ENCODE measurements at places on chromosomes 1 and 21.

DNA sequence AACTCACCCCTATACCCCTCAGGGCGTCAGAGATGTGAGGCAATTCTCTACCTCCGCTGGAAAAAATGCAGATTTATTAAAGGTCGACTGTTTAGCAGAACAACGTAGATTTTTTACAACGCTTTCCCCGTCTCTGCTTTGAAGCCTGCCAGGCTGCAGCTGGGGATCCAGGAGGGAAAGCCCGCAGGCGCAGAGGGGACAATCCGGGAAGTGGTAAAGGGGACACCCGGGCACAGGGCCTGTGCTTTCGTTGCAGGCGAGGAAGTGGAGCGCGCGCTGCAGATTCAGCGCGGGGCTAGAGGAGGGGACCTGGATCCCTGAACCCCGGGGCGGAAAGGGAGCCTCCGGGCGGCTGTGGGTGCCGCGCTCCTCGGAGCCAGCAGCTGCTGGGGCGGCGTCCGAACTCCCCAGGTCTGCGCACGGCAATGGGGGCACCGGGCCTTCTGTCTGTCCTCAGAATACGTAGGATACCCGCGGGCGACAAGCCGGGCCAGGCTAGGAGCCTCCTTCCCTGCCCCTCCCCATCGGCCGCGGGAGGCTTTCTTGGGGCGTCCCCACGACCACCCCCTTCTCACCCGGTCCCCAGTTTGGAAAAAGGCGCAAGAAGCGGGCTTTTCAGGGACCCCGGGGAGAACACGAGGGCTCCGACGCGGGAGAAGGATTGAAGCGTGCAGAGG lies 5.5 kb downstream of the SIM2 start:
- no peak for DNase-seq

GRCh38 chr1:84603223-84603622 lies 29.0 kb upstream of the CTBS start:
- DNase-seq: no peak

DNA sequence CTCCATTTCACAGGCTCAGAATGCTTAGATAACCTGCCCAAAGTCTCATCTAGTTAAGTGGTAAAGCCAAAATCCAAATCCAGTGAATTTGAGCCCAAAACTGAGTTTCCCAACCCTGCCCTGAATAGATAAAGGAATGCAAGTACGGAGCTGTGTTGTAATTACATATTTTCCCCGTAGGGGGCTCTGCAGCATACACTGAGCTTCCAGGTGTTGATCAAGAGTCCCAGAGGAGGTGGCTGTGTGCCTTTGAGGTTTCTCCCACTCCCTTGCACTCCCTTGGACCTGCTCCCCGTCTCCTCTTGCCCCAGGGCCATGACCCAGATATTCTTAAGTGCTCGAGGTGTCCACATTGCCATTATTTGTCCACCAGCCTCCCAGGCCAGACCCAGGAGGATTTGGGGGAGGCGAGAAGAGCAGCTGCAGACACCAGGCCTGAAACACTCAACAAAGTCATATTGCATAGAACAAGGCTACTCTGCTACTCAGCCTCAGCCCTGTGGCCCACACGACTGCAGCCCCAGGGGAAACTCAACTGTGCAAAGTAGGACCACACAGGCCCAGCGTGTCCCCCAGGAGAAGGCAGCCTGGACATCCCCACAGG lies 18.4 kb upstream of the LY9 start:
- peak; percentile 41 for DNase-seq

DNA sequence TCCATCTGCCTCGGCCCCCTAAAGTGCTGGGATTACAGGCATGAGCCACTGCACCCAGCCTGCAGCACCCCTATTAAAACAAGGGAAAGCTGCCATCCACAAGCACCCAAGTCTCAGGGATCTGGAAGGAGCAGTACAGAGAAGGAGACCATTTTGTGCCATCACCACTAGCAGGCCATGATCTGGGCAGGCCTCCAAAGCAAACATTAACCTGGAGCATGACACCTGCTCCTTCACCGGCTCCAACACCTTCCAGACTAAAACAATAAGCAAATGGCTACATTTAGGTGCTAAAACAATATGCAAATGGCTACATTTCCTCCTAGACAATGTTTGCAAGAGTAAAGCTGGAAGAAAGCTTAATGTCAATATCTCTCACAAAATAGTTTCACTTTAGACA lies 16.7 kb downstream of the MEAF6 start:
- no peak for DNase-seq

GRCh38 chr1:55781944-55782482 lies 566.8 kb upstream of the USP24 start:
- DNase-seq: no peak

GRCh38 chr1:70314706-70315304 lies 39.7 kb downstream of the ANKRD13C start:
- DNase-seq: no peak

DNA sequence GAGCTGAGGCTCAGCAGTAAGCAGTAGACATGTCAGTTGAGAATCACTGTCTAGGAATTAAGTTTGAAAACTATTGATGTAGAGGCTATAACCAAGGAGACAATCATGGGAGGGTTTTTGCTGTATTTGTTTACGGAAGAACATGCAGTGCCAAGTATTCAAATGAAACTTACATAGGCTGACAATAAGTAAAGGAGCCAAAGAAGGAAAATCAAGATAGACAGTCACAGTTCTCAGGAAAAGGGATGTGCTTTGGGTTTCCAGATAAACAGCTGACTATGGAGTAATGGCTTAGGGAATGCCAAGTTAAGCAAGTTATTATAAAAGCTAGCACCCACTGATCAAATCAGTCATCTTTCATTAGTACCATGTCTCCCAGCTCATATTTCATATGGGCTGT lies 21.5 kb downstream of the GNG12 start:
- no peak for DNase-seq

GRCh38 chr1:85137660-85138059 lies 63.2 kb downstream of the SYDE2 start:
- no peak for DNase-seq

- DNase-seq: no peak
These were observed 294.5 kb upstream of the GREM2 start for GRCh38 chr1:240906477-240906876.

DNA sequence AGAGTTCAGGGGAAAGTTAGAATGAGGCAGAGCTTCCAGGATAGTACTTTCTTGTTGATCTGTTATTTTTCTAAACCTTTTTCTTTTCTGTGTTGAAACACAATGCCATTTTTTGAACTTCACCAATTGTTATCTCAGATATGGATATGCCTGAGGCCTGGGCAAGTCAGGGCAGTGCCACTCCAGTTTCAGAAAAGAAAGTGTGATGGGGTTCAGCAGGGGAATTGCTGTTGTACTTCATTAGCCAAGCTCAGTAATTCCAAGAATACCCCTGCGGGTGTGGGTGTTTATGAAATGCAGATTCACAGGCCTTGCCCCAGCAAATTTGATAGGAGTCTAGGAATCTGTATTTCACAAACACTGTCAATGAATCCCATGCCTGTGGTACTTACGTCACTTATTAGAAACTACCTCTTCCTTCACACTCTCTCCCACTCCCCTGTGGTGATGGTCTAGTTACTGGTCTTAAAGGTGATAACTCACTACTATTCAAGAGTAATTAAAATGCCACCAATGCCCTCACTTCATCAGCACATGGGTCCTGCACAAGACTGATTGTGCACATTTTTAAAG lies 142.3 kb downstream of the PBX1 start:
- DNase-seq: no peak

GRCh38 chr1:189180057-189180456 lies 1297.6 kb downstream of the BRINP3 start:
- no peak for DNase-seq

- DNase-seq: no peak
These were observed 3.2 kb downstream of the SH2D5 start for GRCh38 chr1:20729155-20729931.

- DNase-seq: no peak
These were observed 65.8 kb upstream of the RAB4A start for GRCh38 chr1:229204921-229205777.

- no peak for DNase-seq
These were observed 73.0 kb downstream of the DHRS3 start for GRCh38 chr1:12544992-12545391.

GRCh38 chr1:243497939-243498681 lies 242.3 kb downstream of the SDCCAG8 start:
- no peak for DNase-seq

GRCh38 chr1:1306661-1307260 lies 969 bp downstream of the ACAP3 start:
- no peak for DNase-seq

DNA sequence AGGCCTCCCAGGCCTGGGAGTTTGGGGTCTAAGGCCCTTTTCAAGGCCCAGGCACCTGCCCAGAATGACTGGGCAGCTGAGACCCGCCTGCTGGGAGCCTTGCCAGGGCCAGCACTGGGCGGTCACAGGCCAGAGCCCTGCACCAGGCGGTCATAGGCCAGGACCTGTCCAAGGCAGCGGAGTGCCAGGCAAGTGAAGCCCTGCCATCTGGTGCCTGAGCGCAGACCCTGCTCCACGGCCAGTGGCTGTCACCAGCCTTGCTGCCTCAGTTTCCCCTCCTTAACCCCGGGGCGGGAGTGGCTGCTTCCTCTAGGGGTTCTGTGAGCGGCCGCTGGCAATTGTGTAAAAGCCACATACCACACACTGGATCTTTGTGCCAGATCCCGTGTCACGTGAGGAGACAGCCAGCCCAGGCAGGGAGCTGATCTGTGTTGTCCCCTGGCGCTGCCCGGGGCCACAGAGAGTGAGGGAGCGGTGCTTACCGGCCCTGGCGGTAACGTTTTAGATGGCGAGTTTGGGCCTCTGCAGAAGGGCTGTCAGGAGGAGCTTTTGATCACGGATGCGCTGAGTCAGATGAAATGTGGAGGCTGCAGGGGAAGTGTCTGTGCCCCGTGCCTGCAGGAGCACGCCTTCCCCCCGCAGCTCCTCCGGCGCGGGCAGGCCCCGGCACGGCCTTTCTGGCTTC lies 4.6 kb downstream of the COL18A1 start:
- no peak for DNase-seq

DNA sequence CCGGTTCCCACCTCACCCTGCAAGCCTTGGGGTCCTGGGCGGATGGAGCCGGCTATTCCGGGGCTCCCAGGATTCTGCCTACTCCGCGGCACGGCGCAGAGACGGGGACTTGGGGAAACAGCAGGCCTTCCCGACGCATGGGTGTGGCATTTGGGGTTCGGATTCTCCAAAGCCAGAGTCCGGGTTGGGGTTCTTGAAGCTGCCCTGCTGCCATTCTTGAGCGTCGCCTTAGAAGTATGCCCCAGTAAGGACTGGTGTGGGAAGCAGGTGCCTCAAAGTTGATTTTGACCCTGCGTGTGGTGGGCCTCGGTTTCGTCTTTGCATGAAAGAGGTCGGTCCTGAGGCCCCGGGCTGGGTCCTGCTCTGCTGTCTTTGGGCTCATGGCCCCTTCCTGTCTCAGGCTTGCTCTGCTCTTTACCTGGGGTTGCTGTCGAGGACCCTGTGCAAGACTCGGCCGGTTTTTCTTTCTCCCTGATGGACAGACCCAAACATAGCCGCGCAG lies 696 bp downstream of the GUK1 start:
- peak; percentile 15 for DNase-seq

GRCh38 chr21:37412603-37413360 lies 46.2 kb downstream of the DYRK1A start:
- no peak for DNase-seq

DNA sequence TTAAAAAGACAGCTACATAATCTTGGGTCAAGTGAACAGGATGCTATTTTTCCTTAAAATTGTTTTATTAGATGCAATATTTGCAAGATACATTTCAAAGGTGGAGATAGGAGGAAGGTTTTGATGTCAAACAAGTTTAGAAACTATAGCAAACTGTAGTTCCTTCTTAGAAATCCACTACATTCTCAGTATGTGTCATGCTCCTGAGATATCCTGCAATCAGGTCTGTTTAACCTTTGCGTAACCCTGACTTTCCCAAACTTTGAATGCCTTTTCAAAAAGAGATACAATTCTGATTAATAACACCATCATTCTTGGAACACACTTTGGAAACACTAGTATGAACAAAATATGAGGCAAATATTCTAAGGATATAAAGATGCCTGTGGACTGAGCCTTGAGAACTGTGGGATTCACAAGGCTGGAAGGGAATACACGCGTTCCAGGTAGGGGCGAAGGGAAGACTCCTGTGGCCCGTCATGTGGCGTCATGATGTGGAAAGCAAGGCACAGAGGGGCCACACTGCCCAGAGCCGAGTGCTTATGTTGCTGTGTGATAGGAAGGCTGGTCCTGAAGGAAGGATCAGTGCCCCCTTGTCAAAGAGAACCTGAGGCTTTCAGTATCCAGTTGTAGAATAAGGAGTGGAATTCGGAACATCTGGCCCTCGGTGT lies 19.6 kb upstream of the TARBP1 start:
- no peak for DNase-seq

DNA sequence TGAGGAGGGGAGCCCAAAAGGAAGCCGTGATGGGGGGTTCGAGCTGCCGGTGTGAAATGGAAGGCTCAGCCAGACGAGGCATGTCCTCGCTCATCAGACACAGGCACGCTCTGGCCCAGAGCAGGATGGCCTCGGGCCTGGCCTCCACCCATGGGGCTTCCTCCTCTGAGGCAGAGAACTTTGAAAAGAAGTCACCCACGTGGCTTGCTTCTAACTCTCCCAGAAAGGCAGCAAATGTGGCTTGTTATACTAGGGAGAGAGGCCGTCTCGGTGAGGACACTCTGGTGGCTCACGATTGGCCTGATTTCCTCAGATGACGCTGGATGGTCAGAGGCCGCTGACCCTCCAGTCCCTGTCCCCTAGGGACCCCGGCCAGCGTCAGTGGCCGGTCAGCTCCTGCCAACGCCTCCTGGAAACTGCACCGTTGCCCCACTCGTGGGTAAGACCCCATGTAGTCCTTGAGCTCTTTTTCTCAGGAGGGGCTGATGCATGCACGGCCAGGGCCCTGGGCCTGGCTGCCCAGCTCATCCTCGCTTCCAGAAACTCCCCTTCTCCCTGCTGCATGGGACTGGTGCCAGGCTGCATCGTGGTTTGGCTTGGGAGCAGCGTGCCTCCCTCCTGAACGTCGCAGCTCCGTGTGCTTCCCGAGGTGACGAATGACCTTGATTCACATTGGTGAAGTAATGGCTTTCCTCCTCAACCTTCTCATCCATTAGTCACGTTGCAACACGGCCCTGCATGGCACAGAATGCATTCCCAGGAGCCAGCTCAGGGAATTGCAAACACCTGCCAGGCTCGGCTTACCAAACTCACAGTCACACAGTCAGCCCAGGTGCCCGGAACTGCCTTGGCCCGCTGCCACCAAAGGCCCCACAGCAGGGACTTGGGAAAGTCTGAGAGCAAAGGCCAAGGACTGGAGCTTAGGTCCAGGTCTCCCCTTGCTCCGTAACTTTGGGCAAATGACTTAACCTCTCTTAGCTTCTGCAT lies 58.8 kb downstream of the TOMM20 start:
- no peak for DNase-seq

DNA sequence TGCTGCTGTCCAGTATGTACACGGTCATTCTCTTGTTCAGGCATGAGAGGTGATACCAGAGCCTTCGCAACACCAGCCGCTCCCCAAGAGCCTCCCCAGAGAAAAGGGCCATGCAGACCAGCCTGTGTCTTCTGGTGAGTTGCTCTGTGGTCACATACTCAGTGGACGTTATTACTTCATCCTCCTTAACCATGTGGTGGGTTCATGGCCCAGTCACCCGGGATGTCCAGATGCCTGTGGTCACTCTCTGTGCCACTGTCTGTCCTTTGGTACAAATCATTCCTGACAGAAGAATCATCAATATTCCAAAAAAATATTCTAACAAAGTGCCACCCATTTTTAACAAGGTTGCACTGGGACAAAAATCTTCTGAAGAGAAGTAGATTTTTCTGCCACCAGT lies 8.8 kb upstream of the ZNF124 start:
- DNase-seq: no peak

- no peak for DNase-seq
These were observed 56.2 kb upstream of the RASAL2 start for GRCh38 chr1:178037510-178038253.
